ENCODE measurements at places on chromosomes 7 and 10.

DNA sequence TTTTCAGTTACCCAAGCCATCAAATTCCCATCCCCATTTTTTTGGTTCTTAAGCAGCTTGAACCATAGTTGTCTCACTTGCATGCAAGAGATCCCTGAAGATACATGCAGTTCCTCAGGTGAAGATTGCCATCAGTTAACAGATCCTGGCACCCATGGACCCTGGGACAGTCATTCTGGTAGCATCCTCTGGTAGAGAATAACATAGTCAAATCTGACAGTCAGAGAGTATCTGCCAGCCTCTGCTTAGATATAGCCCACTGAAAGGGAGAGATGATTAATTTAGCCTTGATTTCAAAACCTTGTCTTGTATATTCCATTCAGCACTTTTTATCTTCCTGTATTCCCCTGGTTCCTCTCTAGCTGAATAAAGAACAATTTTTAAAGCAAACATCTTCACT lies 280.4 kb downstream of the KCNMA1 start:
- DNase-seq, result no peak

GRCh38 chr7:101465131-101465530 lies 102.5 kb downstream of the COL26A1 start:
- DNase-seq, result no peak

DNA sequence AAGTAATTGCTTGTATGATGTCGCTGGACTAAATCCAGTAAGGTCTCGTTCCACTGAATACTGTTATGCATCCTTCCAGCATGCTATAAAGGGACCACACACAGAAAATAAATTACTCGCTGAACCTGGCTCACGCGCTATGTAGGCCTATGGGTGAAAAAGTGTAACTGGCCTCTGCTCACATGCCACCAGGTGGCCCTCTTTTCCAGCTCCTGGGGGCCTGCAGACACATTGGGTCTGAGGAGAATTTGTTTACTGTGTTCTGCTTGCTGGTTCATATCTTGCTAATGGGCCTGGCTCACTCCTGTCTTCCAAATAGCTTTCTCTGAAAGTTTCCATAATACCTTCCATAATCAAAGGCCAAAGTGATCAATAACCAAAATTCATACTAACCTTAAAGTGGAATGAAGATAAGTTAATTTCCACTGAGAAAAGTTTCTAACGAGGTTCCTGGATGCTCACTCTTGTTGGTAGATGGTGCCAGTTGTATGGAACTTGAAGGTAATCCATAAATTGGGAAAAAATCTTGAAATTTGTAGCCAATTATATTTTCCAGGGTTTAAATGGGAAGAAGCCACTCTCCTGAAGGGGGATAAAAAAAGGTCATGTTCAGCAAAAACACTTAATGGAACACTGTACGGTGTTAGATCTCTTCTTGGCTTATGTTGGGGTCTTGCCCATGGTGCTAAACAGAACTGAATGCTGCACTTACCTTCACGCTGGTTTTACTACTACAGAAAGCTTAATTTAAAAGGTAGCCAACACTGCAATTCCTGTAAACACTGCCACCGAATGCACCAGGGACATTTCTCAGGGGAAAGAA lies 27.0 kb upstream of the ZPBP start:
- DNase-seq, result no peak

GRCh38 chr7:389911-390601 lies 100.1 kb downstream of the FOXL3 start:
- DNase-seq, result no peak

- DNase-seq, result no peak
Observed at GRCh38 chr7:111650456-111650999, 88.2 kb upstream of the IMMP2L start.

- DNase-seq, result no peak
Observed at GRCh38 chr10:73083221-73083620, 13.4 kb downstream of the P4HA1 start.

DNA sequence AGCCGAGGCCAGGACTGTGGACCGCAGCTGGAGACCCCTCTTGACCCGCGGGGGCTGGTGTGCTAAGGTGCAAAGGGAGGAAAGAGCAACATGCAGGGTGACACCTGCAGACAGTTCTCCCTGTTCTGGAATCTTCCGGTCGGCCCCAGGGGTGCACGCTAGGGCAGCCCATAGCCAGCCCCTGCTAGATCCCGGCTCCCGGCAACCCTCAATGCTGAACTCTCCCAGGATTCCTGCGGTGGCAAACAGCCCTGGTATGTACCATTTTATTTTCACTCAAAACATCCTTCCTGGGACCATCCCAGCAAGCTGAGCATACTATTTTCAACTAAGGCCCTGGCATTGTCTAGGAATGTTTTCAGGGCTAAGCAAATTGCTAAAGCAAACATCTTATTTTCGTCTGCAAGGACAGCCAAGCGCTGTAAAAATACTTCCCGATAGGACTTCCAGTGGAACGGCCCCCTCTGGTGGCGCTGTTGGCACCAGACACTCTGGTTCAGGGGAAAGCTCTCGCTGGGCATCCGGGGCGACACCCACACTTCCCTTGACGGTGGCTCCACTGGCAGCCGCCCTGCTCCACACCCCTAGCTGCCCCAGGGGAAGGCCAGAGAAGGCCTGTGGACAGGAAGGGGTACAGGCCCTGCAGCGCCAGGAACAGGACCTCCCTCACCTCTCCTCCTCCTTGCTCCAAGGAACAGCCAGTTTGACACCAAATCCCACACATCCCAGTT lies 99.4 kb downstream of the CTBP2 start:
- no peak for DNase-seq

DNA sequence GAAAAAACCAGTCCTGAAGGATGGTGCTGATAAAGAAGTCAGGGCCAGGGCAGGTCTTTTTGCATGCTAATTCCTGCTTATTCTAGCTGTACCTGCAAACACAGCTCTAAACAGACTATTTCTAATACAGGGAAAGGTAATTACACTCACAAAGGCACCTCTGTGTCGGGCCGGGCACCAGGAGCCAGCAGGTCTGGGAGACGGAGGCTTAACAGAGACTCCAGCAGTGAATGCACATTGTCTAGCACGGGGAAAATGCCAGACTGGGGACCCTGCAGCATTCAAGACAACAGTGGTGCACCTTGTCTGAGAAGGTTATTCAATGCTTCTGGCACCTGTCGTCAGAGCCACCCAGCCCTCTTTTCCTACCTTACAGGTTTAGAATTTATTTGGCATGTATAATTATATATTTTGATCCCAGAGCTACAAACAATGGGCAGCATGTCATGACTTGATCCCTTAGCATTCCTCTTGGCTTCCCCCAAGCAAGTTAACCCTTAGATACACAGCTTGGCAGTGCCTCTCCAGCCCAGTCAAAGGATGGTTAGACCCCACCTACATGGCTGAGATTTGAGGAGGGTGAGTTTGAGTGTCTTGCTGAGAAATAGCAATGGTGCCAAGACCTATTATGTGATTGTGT lies 185.2 kb downstream of the SLC25A13 start:
- no peak for DNase-seq

DNA sequence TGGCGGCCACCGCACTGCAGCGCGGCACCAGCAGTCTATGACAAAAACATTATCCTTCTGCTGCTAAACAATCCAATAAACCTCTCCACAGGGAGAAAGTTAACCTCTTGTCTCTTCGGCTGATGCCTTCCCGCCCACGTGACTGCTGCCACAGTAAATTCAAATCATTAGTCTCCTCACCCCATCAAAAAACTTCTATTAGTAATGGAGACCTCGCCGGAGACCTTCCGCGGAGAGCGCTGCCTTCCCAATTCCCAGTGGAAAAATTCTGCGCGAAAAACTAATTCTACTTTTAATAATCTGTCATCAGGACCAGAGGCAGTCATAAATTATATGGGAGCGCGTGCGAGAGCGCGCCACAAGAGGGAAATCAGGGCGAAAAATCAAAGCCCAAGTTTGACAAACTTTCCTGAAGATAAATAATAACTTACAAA lies 90.0 kb upstream of the PAX2 start:
- DNase-seq, result no peak

DNA sequence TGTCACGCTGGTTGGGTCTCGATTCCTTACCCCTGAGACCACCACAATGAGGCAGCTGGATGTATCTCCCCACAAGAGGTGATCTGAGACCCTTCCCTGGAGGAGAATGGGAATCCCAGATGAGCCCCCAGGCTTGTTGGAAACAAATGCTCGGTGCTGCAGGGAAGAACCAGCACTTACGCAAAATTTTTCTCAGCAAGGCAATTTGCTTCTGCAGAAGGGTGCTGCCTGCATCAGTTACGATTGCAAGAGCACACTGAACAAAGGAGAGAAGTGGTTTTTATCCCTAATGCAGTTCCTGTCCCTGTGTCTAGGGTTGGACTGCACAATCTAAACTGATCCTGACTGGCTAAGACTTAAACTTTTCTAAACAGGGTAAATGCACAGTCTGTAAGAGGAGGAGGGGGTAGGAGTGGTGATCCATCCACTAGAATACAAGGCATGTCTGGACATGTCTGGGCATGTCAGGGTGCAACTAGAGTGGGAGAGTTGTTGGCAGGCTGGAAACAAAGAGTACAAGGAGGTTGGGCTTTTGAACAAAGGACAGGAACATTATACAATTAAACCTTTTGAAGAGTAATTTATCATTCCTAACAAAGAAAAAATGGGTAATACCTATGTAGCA lies 114.9 kb upstream of the FAM3C start:
- DNase-seq, result no peak

GRCh38 chr10:131662851-131663250 lies 238.0 kb upstream of the PPP2R2D start:
- no peak for DNase-seq

DNA sequence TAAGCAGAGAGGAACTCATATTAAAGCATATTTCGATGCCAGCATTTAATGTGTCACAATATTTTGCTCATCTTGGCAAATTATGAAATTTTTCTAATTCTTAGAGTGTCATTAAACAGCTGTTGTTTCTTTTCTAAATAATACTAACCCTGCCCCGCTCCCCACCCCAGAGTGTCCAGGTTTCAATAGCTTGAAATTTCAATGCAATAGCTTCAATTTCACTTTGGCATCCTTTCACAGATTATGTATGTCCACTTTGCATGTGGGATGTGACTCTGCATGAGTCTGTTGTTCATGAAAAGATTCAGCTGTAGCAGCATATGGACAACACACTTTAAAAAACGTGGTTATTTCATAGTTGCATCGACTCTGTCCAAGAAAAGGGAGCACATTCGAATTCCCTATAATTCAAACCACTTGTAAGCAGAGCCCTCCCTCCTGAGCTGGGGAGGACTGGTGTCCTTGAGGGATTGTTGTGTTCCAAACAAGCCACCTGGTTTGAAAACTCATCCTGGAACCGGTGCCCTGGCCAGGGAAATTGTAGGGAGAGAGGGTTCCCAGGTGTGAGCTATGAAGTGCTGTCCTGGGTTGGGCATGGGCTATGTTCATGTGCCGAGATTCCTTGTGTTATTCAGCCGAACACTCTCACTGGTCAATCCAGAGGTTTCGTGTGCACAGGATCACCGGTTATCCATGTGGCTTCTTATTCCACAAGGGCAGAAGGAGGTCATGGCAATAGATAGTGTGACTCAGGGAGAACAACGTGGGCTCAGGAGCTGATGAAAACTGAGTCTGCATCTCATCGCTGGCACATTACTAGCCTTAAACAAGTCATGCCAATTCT lies 64.6 kb upstream of the CREB5 start:
- DNase-seq, result no peak

- DNase-seq, result no peak
Observed at GRCh38 chr7:3579638-3580219, 278.7 kb downstream of the SDK1 start.

GRCh38 chr7:104005197-104005596 lies 15.7 kb upstream of the RELN start:
- no peak for DNase-seq

GRCh38 chr7:142894985-142895593 lies 9.5 kb upstream of the TRPV6 start:
- DNase-seq, result no peak

GRCh38 chr10:21031232-21031795 lies 134.2 kb upstream of the NEBL start:
- DNase-seq, result no peak

DNA sequence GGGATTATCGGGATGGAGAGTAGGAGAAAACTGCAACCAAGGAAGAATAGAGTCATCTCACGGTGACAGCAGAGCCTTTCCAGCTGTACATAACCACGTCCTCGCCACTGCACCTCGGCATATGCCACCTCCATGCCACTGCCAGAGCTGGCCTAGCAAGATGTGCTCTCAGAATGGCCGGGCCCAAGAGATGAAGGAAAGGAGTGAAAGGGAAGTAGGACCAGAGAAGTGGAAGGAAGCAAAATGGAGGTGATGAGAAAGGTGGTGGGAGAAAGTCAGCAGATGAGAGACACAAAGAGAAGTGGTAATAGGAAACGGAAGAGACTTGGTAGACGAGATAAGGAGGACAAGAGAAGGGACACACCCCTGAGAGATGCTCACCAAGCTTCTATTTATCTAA lies 8.0 kb upstream of the CALU start:
- no peak for DNase-seq

DNA sequence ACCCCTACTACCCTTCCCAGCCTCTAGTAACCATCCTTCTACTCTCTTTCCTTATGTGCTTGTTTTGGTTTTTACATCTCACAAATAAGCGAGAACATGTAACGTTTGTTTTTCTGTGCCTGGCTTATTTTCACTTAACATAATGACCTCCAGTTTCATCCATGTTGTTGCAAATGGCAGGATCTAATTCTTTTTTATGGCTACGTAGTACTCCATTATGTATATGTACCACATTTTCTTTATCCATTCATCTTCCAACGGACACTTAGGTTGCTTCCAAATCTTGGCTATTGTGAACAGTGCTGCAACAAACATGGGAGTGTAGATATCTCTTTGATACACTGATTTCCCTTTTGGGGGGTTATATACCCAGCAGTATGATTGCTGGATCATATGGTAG lies 33.6 kb upstream of the SLC26A4 start:
- no peak for DNase-seq

DNA sequence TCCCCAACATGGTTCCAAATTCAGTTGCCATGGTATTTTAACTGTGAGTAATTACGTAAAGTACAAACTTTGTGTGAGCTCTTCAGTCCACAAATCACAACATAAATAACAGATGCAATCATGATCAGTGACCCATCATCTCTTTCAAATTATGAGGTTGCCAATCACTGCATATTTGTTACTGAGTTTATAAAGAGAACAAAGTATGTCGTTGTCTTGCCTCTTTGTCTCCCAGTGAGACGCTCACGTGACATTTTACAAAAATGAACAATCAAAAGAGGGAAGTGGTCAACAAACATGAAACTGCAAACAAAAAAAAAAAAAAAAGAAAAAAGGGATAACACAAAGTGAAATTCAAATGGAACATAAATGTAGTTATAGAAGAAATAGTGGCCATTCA lies 122.7 kb upstream of the PDSS1 start:
- DNase-seq, result no peak

- DNase-seq, result no peak
Observed at GRCh38 chr7:139626817-139627216, 103.3 kb downstream of the CLEC2L start.

- DNase-seq, result no peak
Observed at GRCh38 chr7:131934452-131934851, 378.0 kb upstream of the PODXL start.

DNA sequence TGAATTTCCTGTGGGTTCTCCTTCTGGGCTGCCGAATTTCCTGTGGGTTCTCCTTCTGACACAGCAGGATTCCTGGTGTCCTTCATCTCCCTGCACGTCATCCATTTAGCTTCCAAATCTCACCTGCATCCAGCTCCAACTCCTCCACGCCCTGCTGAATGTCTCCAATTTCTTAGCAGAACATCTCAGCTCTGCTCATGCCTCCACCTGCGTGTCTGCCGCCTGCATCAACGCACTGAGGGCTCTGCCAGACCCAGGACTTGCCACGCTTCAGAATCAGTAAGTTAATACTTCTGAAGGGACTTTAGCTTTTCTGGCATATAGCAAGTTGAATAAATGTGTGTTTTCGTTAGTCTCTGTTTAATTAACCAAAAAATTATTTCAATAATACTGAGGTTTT lies 31.1 kb upstream of the VIPR2 start:
- DNase-seq, result no peak

Data from T-helper 2 cell (primary cell).